Caudate nucleus (tissue), 63 donors: ENCODE measurements at places on chromosomes 5 and 9.

GRCh38 chr5:174806729-174807128 lies 82.3 kb downstream of the MSX2 start:
- DNase-seq, result no peak

DNA sequence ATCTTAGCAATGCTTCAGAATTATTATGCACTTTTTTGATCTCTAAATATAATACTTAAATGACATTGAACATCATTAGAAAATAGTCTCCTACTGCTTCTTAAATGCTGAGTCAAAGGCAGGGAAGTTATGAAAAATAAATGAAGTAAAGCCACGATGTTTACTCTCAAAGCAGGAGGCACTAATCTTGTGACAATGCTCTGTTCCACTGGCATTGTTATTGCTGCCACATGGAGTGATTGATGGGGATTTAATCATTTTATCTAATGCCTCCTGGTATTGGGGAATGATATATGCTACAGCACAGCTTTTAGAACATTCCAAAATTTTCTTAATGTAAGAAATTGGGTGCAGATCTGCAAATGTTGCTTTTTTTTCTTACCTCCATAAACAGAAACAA lies 1655.4 kb upstream of the NUDT12 start:
- no peak for DNase-seq

- peak; percentile 83 for DNase-seq
Observed at GRCh38 chr9:35553670-35554543, 51.2 kb upstream of the TESK1 start.

DNA sequence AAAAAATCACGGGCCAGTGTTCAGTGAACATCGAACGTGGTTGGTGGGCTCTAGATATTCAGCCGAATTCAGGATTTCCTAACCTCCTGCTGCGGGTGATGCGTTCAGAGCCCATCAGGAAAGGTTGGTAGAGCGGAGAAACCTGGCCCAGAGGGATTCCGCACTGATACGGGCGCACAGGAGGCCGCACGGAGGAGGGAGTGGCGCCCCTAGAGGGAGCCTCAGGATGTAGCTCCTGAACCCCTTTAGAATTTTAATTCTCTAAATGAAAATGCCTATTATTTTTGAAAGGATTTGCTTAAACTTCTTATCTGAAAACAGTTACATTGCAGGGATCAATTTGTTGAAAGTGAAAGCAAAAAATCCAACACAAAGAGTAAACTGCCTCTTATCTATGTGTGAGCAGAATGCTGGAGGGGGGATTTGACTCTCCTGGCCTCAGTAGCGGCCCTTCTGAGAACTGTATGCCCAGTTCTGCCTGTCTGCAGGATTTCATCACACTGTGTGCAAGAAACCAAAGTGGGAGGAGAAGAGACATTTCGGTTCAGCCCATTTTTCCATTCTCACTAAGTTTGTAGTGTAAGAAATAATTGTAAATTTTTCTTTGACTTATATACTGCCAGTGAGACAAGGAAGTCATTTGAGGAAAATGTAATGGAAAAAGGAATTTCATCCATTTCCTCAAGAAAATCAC lies 75.9 kb downstream of the TENT4A start:
- DNase-seq, result no peak

DNA sequence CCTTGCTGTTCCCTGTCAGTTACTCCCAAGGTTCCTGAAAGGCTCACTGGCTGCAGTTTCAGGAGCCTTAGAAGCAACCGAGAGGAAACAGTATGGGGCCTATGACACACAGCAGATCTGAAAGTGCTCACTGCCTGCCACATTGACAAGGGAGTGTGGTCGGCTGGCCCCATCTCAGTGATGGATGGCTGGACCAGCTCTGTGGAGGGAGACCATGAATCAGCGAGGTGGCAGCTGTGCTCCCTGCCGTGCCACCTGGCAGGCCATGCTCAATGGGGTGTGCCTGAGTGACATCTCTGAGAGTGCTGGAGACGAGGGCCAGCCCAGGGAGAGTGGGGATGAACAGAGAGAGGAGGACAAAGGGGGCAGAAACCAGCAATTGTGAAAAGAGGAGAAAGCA lies 49.1 kb downstream of the DOCK2 start:
- no peak for DNase-seq

DNA sequence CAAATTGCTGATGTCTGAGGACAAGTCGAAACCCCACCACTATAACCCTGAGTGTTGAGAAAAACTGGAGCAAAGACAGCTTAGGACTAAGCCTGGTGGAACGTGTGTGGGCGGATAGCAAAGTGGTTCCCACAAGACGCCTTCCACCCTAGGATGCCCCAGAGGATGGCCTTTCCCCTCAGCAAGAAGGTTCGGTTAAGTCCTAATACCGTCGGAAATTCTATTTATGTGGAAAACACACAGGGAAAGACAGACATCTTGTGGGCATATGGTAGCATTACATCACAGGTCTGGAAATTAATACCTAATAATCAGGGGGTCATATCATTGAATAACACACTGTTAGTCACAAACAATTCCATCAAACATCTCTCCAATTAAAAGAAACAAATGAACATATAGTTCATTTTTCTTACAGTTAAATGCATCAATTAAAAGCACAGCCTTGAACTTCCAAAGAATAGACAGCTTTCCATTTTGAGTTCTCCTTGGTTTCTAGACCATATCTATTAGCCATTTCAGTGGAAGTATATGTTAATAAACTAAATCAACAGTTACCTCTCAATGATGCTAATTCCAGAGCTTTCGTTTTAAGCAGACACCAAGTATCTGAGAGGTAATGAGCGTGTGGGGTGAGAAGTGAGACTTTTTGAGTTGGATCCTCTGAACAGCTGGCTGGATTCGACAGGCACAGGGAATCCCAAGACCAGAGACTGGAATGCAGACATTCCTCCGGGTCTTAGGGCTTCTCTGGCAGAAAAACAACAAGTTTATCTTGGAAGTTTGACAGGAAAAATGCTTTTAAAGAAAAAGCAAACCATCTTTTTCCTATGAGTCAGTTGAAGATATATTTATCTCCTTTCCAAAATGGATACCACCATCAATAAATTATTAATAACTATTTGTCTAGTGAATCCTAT lies 2.9 kb upstream of the ICE1 start:
- DNase-seq, result no peak

DNA sequence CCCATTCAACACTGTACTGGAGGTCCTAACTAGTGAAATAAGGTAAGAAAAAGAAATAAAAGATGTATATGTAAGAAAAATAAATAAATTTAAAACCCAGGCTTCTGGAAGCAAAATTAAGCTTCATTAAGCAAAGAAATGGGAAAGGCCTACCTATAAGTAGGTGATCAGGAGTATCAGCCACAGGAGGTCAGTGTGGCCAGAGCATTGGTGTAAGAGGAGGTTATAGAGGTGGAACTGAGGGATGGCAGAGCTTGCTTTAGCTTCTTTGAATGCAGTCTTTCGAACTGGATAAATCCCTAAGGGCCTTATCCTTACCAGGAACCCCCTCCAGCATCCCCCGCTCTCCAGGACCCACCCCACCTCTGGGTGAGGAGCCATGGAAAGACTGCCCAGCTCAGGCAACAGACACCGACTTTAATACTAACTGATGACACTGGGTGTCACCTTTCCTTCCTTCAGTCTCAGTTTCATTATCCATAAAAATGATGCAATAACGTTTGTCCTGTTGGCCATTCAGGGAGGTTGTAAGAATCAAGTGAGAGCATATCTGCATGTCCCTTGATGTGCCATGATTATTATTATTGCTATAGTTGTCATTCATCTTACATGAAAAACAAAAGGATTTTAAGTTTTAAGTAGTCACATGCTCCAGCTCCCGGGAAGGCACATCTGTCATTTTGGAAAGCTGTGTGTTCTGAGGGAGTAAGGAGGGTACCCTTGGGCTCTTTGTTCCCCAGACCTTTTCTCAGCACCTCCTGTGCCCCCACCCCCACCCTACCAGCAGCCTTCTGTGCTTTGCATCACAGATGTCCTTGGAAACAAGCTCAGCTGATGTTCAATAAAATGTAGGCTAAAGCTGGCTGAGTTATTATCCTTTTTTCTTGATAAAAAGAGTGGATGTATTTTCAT lies 50.8 kb upstream of the CTNNA1 start:
- DNase-seq, result no peak

GRCh38 chr5:136033848-136034247 lies 5.1 kb downstream of the TGFBI start:
- DNase-seq, result no peak

GRCh38 chr5:168270476-168270875 lies 21.0 kb upstream of the WWC1 start:
- no peak for DNase-seq

GRCh38 chr5:17680737-17681136 lies 46.5 kb downstream of the TAF11L14 start:
- no peak for DNase-seq

DNA sequence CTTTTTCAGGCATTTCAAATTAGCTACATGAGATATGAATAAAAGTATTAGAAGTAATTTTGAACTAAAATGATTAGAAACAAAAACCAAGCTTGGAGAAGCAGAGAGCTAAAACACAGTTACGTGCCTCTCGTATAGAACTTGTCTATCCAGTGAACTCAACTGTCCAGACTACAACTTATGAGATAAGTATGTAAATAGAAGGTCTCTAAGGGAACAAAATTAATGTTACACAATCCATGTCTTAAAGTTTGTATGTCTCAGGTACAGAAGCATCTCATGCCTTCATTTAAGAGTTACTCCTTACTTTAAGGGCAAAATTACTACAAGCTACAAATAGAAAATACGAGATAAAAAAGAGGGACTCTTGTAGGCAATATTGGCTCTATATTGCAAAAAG lies 316.8 kb downstream of the CETN3 start:
- DNase-seq, result no peak

DNA sequence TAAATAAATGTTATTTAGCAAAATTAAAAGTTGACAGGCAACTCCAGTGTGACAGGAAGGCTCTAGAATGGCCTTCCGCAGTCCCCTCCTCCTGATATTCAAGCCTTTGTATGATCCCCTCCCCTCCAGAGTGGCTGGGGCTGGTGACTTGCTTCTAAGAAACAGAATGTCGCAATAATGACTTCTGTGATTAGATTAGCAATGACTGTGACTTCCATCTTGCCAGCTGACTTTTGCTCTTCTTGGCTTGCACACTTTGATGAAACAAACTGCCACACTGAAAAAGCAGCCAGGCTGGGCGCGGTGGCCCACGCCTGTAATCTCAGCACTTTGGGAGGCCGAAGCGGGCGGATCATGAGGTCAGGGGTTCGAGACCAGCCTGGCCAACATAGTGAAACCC lies 106.5 kb upstream of the LARP1 start:
- DNase-seq, result no peak

- no peak for DNase-seq
Observed at GRCh38 chr5:8561224-8561840, 692.4 kb downstream of the MTRR start.

DNA sequence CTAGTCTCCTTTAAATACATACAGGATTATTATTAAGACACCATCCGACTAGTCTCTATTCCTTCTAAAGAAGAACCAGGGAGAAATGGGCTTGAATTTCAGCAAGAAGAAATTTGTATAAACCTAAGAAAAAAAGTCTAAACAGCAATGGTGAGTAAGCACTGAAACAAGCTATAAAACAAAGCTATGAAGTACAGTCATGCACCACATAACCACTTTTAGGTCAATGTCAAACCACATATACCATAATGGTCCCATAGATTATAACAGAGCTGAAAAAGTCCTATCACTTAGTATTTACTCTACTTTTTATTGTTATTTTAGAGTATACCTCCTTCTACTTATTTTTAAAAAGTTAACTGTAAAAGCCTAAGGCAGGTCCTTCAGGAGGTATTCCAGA lies 102.0 kb upstream of the NFIB start:
- no peak for DNase-seq

DNA sequence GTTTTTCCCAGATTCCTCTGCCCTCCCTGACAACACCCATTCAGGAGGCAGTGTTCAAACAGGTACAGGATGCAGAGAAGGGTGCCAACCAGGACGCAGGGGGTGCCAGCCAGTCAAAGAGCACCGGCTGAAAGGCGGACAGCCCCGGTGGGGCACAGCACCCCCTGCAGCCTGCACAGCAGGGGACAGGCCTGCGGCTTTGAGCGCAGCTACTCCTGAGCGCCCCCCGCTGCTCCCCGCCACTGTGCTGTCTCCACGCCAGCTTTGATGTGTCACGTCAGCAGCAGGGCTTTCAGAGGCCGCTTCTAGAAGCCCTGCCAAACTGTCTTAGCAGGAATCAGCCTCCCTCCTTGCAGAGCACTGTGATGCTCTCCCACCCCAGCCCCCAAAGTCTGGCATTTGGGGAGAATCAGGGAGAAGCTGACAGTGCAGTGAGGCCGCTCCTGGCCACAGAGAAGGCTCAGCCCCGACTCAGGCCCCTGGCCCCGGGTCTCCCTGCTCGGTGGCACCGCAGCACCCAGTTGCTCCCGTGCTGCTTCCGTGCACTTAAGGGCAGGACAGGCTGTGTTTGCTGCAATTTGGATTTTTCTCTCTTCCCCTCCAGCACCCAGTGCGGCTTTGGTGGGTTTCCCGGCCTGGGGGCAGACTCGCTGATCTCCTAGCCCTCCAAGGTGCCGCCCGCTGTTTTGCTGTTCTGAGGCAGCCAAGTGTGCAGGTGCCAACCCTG lies 20.3 kb downstream of the AK8 start:
- no peak for DNase-seq
